Activated CD4-positive, CD25-positive, alpha-beta regulatory T cell (primary cell): ENCODE measurements at places on chromosomes 12 and 14.

DNA sequence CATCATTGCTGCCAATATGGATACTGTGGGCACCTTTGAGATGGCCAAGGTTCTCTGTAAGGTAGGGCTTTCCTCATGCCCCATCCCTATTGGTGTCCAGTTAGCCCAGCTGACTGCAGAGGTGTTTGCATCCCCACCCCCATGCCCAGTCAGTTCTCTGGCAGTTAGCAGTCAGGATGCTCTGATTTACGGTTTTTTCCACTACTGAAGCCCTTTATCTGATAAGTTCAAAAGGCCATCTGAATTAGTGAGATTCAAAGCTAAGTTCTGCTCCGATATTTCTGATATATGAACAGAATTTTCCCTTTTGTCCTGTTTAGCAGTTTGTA, 773 bp downstream of the GMPR2 start:
- no peak for DNase-seq

- no peak for DNase-seq
Measured at GRCh38 chr12:96303653-96304052, 96.6 kb downstream of the CDK17 start.

DNA sequence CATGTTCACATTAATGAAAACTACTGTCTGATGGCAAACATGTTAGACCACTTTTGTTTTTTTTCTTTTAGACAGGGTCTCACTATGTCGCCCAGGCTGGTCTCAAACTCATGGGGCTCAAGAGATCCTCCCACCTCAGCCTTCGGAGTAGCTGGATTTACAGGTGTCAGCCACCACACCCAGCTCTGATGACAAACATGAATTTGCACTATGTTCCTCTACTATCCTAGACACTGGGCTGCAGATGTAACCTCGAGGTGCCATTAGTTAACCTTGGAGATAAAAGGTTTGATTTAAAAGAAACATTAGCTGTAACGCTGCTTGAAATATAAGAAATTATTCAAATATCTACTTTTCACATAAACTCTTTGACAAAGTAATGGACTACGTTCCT, 8.1 kb downstream of the VPS37B start:
- DNase-seq = no peak

DNA sequence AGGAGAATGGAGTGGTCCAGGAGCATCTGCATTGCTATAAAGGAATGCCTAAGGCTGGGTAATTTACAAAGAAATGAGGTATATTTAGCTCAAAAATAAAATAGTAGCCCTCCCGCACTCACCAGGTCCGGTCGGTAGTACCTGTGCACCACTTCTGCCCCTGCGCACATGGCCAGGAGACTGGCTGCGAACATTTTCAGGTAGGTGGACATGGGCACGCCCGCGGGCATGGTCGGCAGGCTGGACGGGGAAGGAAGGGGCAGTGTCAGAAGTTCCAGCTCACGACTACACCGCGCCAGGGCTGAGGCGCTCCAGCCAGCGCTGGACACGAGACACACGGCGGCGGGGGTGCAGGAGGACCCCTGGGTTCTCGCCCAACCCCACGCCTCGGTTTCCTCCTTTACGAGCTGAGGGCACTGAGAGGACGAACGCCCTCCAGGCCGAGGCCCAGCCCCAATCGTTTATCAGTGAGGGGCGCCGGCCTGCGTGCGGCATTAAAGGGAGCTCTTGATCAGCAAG, 9.1 kb upstream of the TDG start:
- DNase-seq = no peak

GRCh38 chr12:18071336-18071735, 18.7 kb downstream of the RERGL start:
- no peak for DNase-seq

DNA sequence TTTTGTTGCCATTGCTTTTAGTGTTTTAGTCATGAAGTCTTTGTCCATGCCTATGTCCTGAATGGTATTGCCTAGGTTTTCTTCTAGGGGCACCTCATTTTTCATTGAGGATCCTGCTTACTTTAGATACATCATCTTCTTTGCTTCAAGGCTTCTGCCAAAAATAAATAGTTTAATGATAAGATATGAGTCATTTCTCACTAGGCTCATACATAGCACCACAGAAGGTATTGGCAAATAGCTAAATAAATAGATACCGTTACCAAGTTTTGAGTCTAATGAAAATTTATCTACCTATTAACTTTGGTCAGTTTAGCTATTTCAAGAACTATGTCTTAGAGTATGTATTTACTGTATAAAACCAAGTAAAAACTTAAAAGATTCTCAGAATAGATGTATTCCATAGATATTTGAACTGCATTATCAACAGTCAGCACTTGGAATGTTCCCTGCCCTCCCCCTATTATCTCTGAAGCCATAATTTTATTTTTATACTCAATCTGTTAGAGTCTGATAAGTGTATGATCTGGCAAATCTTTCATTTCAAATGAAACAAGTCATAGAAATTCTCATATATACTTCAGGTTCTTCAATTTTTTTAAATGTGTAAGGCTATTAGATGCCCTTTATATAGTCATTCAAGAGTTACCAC, 310.2 kb downstream of the CCDC91 start:
- DNase-seq = no peak

DNA sequence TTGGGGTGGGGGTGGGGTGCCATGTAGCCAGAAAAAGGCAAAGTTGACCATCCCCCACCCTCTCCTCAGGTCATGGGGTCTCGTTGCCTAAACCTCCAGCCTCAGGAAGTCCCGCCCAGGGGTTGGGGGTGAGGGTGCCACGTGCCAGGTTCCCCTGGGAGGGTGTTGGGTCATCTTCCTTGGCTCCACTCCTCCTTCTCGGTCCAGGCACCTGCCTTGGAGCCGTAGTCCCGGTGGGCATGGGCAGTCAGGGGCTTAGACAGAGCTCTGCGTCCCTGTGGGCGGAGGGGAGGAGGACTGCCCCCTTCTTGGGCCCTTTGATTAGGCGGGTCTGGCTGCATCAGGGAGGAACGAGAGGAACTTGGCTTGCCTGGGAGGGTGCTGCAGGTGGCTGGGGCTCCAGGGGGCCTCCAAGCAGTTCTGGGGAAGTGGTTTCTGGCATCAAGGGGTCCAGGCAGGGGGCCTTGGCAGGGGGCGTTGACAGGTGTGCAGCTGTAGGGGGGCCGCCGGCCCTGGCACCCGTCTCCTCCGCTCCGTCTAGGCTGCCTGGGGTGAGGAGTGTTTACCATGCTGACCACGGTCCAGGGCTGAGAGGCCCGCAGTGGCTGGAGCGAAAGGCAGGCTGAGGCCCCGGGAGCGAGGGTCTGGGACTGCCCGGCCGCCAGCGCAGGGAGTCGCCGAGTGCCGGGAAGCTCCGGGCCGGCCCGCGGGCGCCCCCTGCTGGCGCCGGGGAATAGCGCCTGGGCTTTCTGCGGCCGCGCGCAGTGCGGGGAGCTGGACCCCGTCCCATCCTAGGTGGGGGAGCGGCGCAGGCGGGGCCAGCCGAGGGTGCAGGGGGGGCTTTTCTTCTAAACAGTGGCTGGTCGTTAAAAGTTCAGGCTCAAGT, 7.9 kb downstream of the SETD1B start:
- peak; percentile 48 for DNase-seq

DNA sequence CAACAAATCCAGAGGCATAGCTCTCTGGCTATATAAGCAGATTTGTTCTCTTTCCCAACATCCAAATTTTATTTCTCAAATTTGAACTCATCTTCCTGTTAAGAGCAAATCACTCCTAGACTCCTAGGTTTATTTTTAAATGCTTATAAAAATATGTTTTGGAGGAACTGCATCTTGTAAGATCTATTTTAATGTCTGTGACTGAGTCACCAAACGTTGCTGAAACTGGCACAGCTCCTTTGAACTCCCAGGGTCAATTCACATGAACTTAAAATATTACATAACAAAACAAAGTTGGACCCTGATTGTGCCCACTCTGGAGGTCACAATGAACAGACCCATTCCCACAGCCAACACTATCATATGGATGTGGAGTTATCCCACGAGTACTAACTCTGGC, 23.9 kb downstream of the ANAPC7 start:
- DNase-seq = no peak

- DNase-seq = no peak
Measured at GRCh38 chr12:66495709-66496108, 183.2 kb downstream of the GRIP1 start.

DNA sequence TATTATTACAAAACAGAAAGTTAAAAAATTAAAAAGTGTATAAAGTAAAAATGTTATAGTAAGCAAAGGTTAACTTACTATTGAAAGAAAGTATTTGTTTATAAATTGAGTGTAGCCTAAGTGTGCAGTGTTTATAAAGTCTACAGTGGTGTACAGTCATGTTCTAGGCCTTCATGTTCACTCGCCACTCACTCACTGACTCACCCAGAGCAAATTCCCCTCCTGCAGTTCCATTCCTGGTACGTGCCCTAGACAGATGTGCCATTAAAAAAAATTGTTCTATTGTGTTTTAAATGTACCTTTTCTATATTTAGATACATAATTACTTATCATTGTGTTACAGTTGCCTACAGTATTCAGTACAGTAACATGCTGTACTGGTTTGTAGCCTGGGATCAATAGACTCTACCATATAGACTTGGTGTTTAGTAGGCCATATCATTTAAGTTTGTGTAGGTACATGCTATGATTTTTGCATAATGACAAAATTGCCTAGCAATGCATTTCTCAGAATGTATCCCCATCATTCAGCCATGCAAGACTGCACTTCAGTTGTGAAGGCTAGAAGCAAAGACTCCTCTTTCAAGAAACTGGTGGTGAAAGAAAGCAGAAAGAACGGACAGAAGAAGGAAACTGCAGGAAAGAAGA, 100.6 kb downstream of the DACT1 start:
- DNase-seq = no peak

GRCh38 chr14:74324931-74325361, 22.2 kb upstream of the ABCD4 start:
- DNase-seq = no peak

- DNase-seq = no peak
Measured at GRCh38 chr14:23910101-23910875, 43.3 kb upstream of the DHRS4 start.
